ENCODE measurements at places on chromosomes 16 and 17.

GRCh38 chr17:60392845-60393702 lies 1.1 kb upstream of the USP32 start:
- no peaks in the 10 kb centered on the region for H3K27me3 ChIP-seq
- DNase-seq: no peak
- H3K27ac ChIP-seq: peak overlapping the region; percentile 92
- H3K4me3 ChIP-seq: peak overlapping the region; percentile 97
- peaks cover 6% of the 10 kb centered on the region for H3K36me3 ChIP-seq

DNA sequence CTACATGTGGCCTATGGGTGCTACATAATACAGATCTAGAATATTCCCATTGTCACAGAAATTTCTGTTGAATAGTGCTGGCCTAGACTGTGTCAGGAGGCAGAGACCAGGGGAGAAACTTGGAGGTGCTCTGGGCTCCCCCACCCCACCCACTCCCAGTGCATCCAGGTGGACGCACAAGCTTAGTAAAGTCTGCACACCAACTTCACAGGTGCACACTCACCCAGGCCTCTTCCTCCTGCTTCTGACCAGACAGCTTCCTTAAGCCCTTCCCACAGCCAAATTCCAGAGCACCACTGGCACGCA lies 7.6 kb upstream of the CNP start:
- no peak for DNase-seq
- H3K36me3 ChIP-seq: no peaks in the 10 kb centered on the region
- H3K27ac ChIP-seq: no peak overlapping the region
- H3K27me3 ChIP-seq: no peaks in the 10 kb centered on the region

DNA sequence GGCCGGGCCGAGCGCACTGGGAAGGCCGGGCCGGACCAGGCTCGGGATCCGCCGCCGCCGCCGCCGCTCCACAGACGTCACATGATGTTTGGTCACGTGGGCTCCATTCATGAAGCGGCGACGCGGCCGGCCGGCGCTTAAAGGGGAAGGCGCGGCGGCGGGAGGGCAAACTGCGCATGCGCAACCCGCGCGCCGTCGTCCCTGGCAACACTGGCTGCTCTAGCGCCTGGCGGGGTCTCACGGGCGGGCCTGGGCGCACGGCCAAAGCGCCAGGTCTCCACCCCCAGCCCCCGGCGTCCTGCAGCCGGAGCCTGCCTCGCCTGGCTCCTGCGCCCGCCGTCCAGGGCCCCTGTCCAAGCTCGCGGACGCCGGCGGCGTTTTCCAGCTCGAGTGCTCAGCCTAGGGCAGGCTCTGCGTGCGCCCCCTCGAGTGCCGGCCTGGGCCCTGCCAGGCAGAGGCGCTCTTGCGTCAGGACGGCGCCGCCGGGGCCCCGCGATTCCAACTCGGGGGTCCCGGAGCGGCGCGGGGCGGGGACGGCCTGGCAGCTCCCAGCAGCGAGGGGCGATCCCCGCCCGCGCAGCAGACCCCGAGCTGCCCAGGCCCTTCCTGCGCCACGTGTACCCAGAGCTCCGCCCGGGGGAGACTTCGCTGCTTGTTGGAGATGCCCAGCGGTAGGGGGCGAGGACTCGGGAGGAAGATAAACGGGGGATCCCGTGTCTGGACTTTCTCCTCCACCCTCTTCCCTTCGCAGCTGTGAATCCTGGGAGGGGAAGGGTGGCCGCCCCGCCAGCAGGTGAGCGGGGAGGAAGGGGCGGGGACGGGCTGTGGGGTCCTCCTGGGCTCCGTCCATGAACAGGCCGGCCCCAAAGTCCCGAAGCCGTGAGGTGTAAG lies at the start of gene MAFG:
MAFG (minus strand) TSS at position 83 of the 891 bp plus-strand sequence. CDS start 4,550 bp downstream, outside the sequence.
- H3K27me3 ChIP-seq: peaks cover 13% of the 10 kb centered on the region
- peak within 1 kb of the TSS; percentile 58 for H3K4me3 ChIP-seq
- peak within 1 kb of the TSS; percentile 71 for H3K27ac ChIP-seq
- no peaks in the 10 kb centered on the region for H3K36me3 ChIP-seq
- H3K4me1 ChIP-seq: peaks cover 31% of the 10 kb centered on the region

DNA sequence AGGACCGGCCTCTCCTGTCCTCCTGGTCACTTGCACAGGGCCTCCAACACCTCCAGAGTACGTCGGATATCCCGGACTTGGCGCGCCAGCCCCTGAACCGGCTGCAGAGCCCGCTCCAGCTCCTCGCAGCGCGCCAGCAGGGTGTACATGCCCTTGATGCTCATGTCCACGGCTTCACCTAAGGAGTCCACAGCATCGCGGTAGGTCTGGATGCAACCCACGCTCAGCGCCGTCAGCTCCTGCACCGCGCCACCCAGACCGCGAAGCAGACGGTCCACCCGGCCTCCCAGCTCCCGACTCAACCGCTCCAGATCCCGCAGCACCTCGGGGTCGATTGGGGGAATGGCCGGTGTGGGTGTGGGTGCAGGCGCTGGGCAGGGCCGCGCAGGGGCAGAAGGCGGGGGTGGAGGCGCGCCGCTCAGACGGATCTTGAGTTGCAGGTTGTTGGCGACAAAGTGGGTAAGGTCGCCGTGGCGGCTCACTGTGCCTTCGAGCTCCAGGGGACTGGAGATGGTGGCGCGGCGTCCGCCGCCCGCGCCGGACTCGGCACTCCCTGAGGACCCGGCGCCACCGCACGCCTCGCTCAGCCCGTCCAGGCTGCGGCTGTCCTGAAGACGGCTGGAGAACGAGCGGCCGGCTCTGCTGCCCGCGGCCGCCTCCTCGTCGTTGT lies 804 bp downstream of the BORCS6 start:
- H3K27me3 ChIP-seq: no peaks in the 10 kb centered on the region
- DNase-seq: peak; percentile 42
- peak overlapping the region; percentile 87 for H3K27ac ChIP-seq
- peaks cover 33% of the 10 kb centered on the region for H3K4me1 ChIP-seq

GRCh38 chr17:79664930-79665737 lies 54.3 kb upstream of the RBFOX3 start:
- H3K27me3 ChIP-seq: peaks cover 3% of the 10 kb centered on the region
- no peaks in the 10 kb centered on the region for H3K4me1 ChIP-seq
- no peak overlapping the region for H3K27ac ChIP-seq
- DNase-seq: no peak

- peak; percentile 64 for DNase-seq
- H3K4me1 ChIP-seq: peaks cover 45% of the 10 kb centered on the region
- peak within 1 kb of the TSS; percentile 87 for H3K4me3 ChIP-seq
- no peaks in the 10 kb centered on the region for H3K36me3 ChIP-seq
These were observed at the start of gene MAZ for GRCh38 chr16:29806099-29806579. Gene MAZ, plus strand, starts transcription at chr16:29806529. Its CDS starts 173 bp downstream, at chr16:29806702.

GRCh38 chr17:48596735-48597527 lies 3.4 kb upstream of the HOXB5 start:
- peaks cover 24% of the 10 kb centered on the region for H3K27me3 ChIP-seq
- DNase-seq: no peak
- H3K36me3 ChIP-seq: no peaks in the 10 kb centered on the region
- peak overlapping the region; percentile 53 for H3K4me3 ChIP-seq
- H3K4me1 ChIP-seq: peaks cover 40% of the 10 kb centered on the region

DNA sequence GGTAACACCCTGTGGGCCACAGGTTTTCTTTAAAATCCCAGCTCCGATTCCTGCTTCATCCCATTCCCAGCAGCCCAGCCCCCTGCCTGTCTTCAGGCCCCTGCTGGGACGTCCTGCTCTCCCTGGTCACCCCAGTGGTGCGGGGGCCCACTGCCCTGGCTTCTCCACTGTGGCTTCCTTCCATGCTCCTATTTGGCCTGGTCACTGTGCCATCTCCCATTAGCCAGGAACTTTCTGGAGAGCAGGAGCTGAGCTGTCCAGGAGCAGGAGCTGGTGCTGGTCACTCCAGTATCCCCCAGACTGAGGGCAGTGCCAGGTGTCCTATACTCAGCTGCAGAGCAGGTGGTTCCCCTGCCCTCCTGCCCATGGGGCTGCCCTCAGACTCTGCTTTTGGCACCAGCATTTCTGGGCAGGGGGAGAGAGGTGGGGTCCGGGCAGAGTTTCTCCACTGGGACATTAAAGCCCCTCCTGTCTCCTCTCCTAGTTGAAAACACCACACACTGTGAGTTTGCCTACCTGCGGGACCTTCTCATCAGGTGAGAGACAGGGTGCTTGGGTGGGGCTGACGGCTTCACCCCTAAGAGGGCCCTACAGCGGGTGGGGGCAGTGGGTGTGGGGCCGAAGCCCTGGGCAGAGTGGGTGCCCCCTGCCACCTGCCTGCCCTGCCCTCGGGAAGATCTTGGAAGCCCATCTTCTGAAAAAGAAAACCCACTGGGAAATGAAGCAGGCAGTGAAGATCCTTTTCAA lies 356.2 kb downstream of the SEC14L1 start:
- peak overlapping the region; percentile 47 for H3K27ac ChIP-seq
- H3K4me3 ChIP-seq: no peak overlapping the region
- peaks cover 21% of the 10 kb centered on the region for H3K36me3 ChIP-seq
- DNase-seq: no peak

DNA sequence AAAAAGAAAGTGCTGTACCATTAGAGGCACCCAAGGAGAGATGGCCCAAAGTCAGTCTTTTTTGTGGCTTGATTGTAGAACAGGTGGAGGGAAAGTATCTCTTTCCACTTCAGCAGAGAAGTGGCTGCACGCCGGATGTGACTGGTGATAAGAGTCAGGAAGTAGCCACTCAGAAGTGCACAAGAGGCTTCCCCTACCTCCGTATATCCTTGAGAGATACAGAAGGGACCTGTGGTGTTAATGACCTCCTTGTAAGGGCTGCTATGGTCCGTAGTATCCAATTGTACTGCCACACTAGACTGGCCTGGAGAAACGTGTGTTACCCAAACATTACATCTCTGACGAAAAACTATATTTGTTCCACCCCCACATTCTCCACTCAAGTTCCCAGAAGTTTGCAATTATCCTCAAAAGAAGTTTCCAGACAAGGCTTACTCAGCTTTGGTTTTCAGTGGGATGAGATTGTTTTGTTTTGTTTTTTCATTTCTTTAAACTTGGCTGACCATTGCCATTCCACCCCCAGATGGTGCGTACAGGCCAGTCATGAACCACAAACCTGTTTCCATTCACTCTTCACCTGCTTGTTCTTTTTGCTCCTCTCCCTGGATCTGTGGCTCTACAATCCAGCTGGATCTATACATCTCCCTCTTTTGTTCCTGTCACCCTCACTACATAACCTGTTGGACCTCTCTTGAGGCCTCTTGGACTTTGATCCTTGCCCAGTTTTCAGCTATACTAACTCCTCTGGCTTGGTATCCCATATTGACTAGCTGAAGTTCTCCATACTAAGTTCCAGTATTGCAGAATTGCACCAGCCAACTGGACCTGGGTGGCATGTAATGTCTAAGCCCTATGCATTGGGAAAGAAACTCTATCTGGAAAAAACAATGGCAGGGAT lies 20.7 kb upstream of the MED13 start:
- no peaks in the 10 kb centered on the region for H3K4me1 ChIP-seq
- no peak overlapping the region for H3K4me3 ChIP-seq
- DNase-seq: no peak
- H3K27me3 ChIP-seq: no peaks in the 10 kb centered on the region
- H3K27ac ChIP-seq: no peak overlapping the region

DNA sequence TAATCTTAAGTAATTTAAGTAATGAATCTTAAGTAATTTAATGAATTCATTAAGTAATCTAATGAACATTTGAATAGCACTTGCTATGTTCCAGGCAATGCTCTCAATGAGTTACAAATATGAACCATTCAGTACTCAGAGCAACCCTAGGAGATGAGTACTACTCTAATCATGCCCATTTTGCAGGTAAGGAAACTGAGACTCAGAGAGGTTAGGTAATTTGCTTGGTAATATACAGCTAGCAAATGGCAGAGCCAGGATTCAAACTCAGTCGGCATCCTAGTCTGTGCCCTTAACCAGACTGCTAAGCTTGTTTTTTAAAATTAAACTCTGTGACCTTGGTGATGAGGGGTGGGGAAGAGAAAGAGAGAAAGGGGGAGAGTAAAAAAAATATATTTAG lies 25.6 kb downstream of the ACSM1 start:
- no peak overlapping the region for H3K27ac ChIP-seq
- no peaks in the 10 kb centered on the region for H3K27me3 ChIP-seq
- no peaks in the 10 kb centered on the region for H3K36me3 ChIP-seq

DNA sequence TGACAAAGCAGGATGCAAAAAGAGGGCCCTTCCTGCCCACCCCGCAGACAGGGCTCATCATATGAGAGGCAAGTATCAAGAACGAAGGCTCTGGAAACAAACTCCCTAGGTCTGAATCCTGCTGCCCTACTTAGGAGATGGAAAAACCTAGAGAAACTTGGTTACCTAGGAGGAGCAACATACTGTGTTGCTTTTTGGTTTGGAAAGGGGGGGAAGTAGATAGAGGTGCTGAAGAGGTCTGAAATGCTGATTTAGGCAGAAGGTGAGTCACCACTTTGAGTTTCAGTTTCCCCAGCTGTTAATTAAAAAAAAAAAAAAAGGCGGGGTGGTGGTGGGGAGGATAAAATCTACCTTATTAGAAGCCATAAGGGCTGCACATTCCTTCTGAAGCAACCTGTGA lies 1.5 kb downstream of the N4BP1 start:
- H3K36me3 ChIP-seq: no peaks in the 10 kb centered on the region
- no peak for DNase-seq
- H3K27me3 ChIP-seq: no peaks in the 10 kb centered on the region
- H3K27ac ChIP-seq: peak overlapping the region; percentile 94

DNA sequence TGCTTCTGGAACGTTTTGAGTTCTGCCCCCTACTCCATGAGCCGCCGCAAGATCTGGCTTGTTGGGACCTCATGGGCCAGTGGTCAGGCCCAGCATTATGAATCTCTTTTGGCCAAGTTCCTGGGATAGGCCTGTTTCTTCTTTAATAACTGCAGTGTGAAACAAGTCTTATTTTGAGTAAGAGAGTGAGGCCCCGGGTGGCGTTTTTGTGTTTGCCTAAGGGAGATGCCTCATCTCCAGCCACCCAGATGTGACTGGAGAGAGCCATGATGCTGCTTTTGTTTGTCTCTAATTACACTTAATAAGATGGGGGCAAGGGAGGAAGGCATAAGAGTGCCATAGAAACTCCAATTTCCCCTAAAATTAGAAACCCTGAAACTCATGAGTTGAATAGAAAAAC lies 39.8 kb downstream of the KSR1 start:
- H3K4me1 ChIP-seq: no peaks in the 10 kb centered on the region
- DNase-seq: no peak
- H3K36me3 ChIP-seq: no peaks in the 10 kb centered on the region
- no peak overlapping the region for H3K4me3 ChIP-seq

DNA sequence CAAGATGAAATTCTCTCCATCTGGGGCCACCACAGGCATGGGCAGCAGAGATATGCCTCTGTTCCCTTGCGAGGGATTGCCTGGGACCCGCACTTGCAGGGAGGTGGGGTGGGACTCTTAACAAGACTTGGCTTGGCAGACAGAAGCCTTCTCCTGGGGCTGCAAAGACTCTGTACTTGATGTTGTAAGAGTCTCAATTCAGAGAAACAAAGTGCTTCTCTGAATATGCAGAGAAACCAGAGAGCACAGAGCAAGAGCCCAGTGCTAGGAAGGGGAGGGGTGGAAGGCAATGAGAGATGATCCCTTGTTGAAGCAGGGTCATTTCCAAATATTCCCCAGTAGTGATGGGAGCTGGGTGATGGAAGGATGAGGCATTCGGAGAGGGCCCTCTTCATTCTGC lies 2.2 kb downstream of the MMP28 start:
- no peaks in the 10 kb centered on the region for H3K36me3 ChIP-seq
- H3K27ac ChIP-seq: no peak overlapping the region
- H3K4me3 ChIP-seq: no peak overlapping the region
- peaks cover 33% of the 10 kb centered on the region for H3K4me1 ChIP-seq

Data from naive thymus-derived CD4-positive, alpha-beta T cell (primary cell).